ENCODE measurements at places on chromosomes 11 and 22.

DNA sequence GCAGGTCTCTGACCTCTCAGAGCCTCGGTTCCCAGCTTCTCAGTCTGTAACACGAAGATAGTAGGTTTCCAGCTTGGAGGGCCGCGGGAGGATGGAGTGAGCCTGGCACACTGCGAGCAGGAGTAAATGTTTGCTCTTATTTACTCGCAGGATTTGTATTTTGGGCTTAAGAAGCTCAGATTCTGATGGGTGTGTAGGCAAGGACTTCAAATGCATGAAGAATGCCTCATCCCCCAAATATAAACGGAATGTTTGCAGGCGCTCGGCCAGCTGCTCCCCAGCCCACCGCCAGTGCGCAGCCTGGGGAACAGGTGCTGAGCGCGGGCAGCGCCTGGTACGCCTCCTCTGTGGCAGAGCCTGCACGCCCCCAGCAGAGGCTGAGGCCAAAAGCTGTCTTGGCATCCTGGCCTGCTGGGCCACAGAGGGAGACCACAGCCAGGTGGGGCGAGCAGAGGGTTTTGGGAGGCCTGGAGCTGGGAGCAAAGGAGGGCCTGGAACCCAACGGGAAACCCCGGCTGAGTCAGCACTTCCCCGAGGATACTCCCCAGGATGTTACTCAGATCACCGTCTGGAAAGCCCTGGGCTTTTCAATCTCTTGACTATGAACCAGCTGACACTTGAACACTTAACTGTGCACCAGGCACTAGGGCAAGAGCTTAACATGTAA is 9.4 kb downstream of the EHD1 start:
- no peak for DNase-seq

DNA sequence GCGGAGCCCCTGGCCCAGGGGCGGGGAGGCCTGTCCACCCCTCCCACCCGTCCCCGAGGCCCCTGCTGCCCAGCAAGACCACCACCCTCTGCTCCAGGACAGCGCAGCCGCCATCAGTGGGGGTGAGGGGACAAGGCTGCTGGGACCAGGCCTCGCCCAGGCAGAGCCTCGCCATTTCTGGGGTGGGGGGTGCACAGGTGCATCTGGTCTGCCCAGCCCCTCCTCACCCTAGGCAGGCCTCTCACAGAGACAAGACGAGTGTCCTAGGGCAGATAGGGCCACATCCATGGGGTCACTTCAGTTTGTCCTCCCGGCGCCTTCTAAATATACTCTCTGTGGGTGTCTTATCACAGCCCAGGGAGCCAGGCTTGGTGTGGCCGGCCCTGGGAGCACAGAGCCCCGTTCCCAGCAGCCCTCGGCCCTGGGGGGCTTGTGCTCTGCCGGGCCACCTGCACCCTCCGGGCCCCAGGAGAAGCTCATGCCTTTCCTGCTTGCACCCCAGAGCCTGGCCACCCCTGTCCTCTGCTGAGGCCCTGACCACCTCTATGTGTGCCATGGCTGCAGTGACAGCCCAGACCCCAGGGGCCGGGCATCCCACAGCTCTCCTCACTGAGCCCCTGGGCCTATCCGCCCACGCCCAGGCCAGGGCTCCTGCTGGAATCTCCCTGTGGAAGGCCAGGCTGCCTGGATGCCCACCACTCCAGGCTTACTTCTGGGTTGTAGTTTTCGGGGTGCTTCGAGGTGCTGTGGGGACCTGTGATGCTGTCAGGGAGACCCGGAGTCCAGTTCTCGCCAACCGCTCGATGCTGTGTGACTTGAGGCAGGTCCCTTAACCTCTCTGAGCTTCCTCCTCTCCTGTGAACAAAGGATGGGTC is 70.8 kb downstream of the KCNQ1 start:
- DNase-seq, result no peak

DNA sequence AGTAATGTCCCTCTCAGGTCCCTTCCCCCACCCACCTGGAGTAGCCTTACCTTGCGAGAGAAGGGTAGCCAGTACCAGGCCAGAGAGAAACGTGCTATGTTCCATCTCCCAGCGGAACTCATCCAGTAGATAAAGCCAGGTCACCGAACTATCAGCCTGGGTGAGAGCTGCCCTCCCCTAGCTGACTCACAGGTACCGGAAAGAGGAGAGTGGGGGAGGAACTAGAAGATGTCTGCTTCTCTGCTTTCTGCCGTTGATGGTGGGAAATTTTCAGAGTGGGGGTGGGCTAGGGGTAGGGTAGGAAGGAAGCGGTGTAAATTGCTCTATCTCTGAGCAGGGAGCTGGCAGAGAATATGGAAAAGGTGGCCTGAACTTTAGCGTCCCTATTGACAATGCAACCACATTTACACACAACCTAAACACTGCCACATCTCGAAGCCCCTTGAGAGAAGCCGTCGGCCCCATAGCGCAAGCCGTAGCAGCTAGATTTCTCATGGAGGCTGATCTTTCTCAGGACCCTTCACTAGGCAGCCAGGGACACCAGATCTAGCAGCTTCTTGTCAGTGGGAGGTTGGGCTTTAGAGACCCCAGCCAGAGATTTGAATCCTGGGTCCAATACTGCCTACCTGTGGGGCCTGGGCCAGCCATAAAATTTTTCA is at the start of gene CD3D:
CD3D (minus strand) TSS at position 203 of the 659 bp plus-strand sequence; CDS start at position 105, 98 bp downstream.
- DNase-seq, result no peak

DNA sequence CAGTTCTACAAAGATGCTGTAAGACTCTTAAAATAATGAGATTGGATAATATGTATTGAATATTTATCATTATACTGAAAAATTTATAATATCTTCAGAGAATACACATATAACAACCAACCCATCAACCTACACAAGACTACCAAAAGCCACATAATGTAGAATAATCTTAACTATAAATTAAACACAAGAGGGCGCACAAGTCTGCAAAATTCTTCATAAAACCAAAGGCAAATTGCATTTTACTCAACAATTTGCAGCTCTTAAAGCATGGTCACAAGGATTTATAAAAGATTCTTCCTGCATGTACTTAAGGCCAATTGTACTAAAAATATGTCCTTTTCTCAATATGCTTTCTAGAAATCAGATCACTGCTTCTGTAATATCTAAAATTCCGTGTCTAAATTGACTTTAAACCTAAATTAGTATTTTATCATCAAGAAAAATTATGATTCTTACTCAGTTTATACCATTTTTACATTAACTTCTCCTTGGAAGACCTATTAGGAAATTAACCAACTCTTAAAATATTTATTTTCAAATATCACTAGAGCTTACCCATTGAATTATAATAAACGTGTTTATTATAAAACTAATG is 79.0 kb downstream of the TTC28 start:
- DNase-seq, result peak; percentile 83

GRCh38 chr11:131025020-131025419 is 108.7 kb upstream of the SNX19 start:
- DNase-seq, result no peak

GRCh38 chr22:21972293-21972779 is 10.3 kb downstream of the TOP3B start:
- peak; percentile 14 for DNase-seq

DNA sequence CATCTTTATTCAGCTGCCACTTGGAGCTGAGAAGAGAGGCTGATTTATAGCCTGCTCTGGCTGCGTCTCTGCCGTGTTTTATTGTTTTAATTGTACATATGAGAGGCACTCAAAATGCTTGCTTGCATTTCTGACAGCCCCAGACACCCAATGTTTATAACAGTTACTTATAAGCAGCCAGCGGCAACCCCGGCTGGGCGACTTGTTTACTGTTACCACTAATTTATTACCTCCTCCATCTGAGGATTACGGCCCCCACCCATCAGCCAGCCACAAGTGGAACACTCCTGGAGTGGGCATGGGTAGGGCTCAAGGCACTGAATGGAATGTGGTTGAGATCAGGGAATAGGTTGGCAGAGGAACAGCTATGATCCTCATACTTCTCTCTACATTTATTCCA is 61.2 kb downstream of the CLPB start:
- DNase-seq, result no peak

DNA sequence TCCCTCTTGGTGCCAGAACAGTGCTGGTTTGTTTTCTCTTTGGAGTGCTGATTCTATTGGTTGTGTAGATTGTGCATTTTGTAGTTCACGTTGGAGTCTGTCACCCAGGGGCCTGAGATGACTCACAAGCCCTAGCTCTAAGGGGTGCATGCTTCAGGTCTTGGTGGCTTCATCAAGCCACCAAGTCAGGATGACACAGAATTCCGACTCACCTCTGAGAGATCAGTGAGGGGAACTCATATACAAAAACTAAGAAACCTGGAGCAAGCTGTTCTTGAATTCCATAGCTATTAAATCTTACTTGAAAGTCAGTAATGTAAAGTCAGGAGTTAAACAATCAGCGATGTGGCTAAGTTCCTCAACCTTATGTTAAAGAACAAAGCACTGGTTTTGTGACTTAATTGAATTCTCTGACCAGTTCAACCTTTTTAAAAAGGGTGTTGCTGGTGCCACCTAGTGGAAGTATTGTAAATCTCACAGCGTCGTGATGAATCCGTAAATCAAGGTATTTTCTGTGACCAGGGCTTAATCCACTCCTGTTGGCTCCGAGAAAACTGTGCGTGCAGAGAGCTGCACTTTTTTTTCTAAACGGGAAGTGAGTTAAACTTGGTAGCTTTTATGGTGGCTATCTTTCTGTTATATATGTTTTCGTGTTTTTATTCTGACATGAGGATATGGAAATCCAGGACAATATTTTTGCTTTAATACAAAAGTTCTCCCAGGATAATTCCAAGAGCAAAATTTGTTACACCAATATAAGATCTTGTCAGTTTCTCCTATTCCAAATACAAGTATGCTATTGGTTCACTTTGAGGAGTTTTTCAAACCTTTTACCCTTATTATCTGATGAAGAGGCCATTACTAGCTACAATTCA is 14.6 kb downstream of the MMP13 start:
- DNase-seq, result peak; percentile 11

DNA sequence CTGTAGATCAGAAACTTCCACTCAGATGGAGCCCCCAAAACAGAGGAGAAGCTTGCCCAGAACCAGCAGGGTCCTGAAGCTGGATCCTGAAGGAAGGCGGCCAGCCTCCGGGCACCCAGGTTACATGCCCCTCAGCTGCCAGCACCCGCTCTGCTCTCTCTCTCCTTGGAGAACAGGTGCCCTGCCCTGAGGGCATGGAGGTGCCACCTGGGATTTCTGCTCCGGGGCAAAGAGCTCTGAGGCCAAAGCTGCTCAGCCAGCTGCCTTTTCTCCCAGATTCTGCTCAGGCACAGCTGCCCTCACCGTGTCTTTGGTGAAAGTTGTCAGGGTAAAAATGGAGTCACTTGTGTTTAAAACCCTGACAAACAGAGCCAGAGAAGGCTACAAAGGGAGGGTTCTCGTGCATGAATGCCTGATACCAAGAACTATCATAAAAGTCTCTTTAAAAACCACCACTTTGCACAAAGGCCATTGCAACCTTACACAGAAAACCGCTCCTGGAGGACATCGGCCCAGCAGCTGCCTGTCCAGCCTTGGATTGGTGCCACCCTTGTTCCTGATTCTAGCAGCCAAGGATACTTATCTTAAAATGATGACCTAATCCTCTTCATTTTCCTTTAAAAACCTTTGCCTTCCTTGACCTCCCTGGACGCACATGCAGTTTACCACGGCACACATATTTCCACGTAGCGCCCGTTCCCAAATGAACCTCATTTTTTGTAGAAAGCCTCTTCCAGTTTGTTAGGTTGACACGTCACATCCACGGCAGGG is 140.0 kb downstream of the CACNA1I start:
- no peak for DNase-seq

DNA sequence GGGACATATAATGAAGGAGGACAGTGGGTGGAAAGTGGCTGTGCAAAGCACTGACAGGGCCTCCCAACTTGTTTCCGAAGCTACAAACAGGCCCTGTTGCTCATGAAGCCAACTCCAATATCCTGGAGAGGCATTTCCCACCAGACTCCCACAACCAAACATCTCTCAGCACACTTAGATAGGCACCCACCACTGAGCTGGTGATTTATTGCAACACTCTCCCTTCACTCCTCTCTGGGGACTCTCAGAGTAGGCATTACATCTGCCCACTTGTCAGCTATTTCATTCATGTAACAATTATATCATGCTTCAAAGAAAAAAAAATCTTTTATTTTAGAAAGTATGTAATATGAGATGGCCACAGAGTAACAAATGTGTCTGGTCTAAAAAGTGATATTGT is 32.1 kb upstream of the PPP2R1B start:
- peak; percentile 75 for DNase-seq

DNA sequence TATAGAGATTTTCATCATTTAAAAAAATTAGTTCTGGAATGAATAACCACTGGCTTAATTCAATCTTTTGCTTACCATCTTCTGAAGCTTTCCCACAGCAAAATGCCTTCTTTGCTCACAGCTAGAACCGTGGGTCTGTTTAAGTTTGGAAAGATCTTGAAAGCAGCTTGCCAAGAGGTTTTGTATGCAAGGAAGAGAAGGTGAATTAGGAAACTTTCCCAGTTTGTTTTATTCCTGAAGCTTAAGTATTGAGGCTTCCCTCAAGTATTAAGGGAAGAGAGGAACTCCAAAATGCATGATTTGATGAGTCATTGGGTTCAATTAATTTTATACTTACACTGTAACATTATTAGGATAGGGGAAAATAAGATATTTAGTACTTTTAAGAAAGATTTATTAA is 1.9 kb upstream of the ARHGEF12 start:
- no peak for DNase-seq

DNA sequence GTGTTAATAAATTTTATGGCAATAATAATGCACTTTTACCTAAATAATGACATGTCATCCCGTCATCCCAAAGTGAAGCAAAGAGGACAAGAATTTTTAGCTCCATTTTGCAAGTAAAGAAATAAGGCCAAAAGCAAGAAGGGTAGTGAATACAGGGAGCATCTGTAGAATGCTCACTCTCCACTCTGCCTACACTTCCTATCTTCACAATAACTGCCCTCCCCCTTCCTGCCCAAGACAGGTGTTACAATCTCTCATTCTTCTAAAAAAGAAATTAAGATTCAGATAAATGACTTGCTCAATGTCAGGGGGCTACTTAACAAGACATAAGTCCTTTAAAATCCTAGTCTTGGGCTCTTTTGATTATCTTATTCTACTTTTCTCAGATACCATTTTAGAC is 8.9 kb downstream of the RDX start:
- peak; percentile 15 for DNase-seq

GRCh38 chr11:117564321-117564720 is 232.7 kb downstream of the DSCAML1 start:
- DNase-seq, result no peak

GRCh38 chr11:133823614-133824013 is 21.7 kb downstream of the SPATA19 start:
- DNase-seq, result no peak

DNA sequence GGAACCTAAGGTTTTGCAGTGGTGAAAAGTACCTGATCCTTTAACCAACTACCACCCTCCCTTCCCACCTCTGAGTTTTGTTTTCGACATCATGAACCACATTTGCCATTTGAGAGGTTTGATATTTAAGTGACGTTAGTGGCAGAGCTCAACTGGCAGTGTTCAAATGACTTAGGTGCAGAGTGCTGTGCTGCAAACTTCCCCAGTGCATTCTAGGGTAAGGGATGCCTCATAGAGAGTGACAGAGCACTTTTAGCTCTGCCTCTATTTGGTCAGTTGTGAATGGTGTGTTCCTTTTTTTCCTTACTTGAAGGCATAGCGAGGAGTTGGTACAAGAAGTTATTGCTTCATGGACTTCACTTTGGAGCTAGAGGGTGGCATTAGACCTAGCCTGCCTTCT is 9.4 kb downstream of the BMAL1 start:
- no peak for DNase-seq
